Left forelimb (tissue), 1 donor: ENCODE measurements at places on chromosomes 1 and 21.

DNA sequence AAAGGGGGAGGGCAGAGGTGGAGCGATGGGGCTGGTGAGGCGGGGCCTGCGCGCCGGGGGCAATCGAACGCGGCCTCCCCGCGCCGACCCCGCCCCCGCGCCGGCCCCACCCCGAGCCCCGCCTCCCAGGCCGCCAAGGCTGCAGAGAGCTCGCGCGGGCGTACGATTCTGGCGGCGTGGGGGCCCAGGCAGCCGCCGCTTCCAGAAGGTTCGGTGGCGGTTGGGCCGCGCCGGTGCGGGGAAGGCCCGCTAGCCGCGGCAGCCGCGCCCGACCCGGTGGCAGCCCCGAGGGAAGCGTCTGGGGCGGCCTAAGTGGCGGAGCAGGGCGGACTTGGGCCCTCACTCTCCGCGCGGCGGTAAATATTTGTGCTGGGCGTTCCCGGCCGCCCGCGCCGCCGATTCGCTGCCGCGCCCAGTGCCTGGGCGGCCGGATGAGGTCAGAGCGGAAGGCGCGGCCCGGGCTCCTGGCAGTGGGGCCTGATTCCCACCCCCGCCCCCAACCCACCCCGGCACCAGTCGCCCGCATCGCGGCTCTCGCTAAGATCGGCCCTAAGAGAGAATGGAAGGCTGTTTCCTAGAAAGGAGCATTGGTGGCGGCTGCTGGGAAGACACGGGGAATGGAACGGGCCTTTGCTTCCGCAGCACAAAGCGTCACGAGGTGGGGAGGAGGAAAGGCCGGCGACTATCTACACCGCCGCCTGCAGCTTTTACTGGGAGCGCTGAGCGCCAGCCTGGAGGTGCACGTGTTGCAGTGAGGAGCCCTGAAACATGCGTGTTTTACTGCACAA lies at the start of gene ACOT7:
Gene ACOT7, minus strand, starts transcription at position 368 of the 788 bp plus-strand sequence. CDS start 368 bp downstream, outside the sequence.
- DNase-seq: peak; percentile 96

DNA sequence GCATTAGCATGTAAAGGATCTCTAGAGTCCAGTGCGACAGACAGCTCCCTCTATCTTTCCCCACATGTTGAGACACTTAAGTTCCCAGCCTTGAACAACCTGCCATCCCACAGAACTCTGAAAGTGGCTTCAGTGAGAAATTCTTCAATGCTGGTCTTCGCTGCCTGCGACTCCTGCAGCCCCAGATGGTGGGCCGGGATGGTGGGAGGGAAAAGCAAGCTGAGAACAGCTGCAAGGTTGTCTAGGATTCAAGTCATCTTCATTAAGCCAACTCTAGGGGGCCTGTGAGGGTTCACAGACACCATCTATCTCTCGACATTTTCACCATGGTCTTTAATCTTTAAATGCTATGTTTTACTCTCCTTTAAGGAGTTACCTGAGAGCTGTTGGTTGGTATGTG lies 185.5 kb upstream of the C1orf174 start:
- no peak for DNase-seq

DNA sequence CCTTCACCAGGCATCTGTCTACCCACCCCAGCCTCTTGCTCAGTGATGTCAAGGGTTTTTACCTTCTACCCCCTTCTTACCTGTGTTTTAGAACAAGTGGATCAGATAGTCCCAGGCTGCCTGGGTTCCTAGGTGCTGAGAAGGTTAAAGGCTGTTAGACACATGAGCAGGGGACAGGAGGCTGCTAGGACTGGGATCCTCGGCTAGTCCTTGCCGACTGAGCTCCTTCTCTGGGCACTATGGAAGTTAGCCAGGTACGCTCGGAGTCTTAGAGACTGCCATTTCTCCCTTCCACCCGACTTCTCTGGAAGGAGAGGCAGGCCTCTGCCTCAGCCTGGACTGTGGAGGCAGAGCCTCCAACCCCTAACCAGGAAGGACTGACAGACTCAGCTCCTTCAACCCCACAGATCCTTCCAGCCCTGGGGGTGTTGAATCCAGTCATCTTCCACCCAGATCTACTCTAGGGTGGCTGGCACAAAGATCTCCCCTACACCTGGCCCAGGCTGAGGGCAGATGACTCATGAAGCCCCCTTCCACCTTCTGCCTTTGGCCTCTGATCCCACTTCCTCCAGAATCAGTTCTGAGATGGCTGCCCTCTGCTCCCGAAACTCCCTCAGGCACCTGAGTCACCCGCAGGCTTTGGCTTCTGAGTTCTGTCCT lies at the start of gene DYNLT4:
Gene DYNLT4, minus strand, starts transcription at position 648 of the 660 bp plus-strand sequence. CDS start 683 bp downstream, outside the sequence.
- DNase-seq: peak; percentile 68

- no peak for DNase-seq
Measured at GRCh38 chr1:91653183-91653582, 152.5 kb downstream of the CDC7 start.

GRCh38 chr21:42187976-42188653 lies 30.8 kb upstream of the ABCG1 start:
- no peak for DNase-seq

DNA sequence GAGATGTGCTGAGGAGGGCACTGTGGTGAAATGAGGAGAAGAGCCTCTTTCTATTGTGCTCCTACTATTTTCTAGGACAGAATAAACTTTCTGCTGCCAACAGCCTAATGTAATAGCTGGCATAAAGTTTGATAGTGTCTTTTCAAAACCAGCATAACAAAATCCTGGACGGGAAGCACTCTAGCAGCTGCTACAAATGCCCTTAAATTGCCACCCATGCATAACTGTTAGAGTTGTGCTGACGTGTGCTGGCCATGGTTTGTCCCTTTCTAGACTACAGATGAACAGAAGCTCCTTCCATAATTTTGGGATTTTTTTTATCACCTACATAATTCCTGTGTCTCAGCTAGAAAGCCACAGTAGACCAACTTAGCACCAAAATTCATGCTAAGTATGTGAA lies 88.5 kb upstream of the DEPDC1 start:
- DNase-seq: no peak

- no peak for DNase-seq
Measured at GRCh38 chr1:22461678-22462527, 10.3 kb downstream of the ZBTB40 start.
